ENCODE measurements at places on chromosomes 11 and 22.

DNA sequence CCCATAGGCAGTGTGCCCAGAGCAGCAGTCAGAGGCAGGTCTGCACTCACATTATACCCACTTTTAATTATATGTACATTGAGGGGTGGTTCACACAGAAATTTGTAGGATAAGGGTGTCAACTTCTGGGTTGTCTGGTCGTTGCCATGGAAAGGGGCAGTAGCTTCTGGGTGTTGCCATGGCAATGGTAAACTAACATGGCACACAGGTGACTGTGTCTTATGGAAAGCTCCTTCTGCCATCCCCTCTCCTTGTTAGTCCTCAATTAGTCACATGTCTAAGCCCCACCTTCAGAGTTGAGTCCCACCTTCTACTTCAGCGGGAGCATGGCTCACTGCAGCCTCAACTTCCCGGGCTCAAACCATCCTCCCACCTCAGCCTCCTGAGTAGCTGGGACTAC, 56.3 kb upstream of the ATXN10 start:
- no peak for DNase-seq

DNA sequence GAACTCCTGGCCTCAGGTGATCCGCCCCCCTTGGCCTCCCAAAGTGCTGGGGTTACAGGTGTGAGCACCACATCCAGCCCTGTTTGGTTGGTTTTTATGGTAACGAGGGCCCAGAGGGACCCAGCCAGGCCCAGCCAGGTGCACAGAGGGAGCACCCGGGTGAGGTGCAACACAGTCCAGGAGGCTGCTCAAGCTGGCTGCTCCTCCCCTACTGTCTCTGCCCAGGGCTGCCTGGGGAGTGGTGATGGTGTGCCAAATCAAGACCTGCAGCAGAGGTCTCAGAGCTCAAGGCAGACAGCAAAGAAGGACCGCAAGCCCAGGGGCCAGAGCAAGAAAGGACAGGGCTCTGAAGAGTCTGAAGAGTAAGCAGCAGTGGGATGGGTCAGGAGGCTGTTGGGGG, 1.4 kb downstream of the TSGA10IP start:
- DNase-seq, result no peak

GRCh38 chr11:28834877-28835276, 726.7 kb downstream of the METTL15 start:
- DNase-seq, result no peak

- no peak for DNase-seq
Measured at GRCh38 chr11:33347490-33348125, 90.4 kb downstream of the HIPK3 start.

Data from caudate nucleus (tissue), 63 donors.